ENCODE measurements at places on chromosomes 7 and 10. TPM values are rescaled to one million over a fixed set of nuclear protein-coding genes. Genes with fewer than 3 reads are reported as not detected.

DNA sequence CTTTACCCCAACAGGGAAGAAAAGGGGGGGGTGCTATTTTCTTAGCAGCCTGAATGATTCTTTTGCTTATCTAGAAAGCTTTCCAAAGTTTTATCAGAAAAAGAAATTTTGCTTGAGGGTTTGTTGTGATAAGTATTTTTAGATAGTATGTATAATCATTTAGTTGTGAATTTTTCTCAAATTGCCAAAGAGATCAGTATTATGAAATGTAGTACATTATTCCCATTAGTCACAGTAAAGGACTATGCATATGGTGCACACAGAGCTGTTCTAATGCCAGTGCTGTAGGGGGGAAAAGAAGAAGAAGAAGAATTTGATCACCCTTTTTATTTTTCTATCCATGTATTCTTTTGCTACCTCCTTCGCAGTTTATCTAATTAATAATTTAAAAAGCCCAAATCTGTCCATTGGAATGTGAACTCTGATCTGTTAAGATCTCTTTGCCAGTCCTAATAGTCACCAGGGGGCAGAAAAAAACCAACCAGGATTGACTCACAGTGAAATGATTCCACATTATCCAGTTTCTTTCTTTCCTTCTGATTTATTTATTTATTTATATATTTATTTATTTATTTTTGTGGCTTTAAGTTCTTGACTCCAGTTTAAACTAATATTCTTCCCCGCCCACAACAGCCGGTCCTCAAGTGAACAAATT lies 4.7 kb downstream of the RBM20 start:
- DNase-seq: peak; percentile 20

DDC gene
- total RNA-seq: 0.26 TPM

DNA sequence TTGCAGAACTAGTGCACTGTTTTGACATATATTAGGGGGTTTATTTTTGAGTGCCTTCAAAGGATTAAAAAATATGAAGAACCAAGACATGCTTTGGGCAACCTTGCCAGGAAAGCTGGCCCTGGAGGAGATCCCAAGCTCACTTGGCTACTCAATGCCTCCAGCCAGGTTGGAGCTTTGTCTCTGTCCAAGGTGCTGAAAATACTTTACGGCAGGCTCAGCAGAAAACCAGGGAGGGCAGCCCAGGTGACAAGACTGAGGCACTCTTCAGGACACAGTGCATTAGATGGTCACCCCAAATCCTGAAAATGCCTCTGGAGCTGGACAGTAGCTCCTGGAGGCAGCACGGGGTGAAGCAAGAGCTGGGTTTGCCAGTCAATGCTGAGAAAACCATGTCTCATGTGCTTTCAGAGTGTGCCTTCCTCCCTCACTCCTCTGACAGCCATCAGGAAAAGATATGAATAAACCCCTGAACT lies 5.8 kb upstream of the KCNH2 start:
- DNase-seq: peak; percentile 30

GRCh38 chr7:138030679-138031351 lies 28.9 kb upstream of the CREB3L2 start:
- DNase-seq: peak; percentile 12
